ENCODE measurements at places on chromosomes 3 and 15.

GRCh38 chr15:41511899-41512369 is 1.7 kb downstream of the LTK start:
- no peak for DNase-seq

DNA sequence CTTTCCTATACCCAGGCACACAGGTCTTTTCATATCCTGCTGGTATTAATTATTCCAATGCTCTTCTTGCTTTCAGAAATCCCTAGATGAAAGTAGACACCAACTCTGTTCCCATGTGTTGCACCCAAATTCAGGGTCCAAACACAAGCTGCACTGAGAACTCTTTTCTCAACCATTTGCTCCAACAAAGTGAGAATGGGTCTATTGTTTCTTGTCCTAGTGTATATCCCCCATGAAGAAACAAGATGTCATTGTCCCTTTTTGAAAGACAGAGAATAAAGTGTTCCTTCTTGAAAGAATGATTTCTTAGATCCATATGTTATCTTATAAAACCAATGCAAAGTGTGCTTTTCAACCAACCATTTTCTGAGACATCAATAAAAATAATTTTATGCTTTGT is 353.7 kb downstream of the CNTN6 start:
- DNase-seq, result no peak

GRCh38 chr15:39797407-39797806 is 14.8 kb upstream of the FSIP1 start:
- DNase-seq, result no peak

DNA sequence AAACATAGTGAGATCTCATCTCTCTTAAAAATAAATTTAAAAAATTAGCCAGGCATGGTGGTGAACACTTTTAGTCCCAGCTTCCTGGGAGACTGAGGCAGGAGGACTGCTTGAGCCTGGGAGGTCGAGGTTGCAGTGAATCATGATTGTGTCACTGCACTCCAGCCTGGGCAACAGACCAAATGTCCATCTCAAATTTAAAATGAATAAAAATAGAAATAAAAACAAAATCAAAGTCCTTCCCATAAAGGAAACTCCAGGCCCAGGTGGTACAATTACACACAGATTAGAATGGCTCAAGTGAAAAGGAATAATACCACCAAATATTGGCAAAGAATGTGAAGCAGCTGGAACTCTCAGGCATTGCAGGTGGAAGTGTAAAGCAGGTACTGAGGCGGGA is 19.3 kb upstream of the ATP10A start:
- no peak for DNase-seq

GRCh38 chr15:100536733-100537132 is 8.0 kb upstream of the CERS3 start:
- DNase-seq, result no peak

GRCh38 chr15:66808181-66808824 is 106.3 kb downstream of the SMAD6 start:
- DNase-seq, result no peak

- DNase-seq, result no peak
Observed at GRCh38 chr3:133712017-133712416, 34.2 kb upstream of the TF start.

DNA sequence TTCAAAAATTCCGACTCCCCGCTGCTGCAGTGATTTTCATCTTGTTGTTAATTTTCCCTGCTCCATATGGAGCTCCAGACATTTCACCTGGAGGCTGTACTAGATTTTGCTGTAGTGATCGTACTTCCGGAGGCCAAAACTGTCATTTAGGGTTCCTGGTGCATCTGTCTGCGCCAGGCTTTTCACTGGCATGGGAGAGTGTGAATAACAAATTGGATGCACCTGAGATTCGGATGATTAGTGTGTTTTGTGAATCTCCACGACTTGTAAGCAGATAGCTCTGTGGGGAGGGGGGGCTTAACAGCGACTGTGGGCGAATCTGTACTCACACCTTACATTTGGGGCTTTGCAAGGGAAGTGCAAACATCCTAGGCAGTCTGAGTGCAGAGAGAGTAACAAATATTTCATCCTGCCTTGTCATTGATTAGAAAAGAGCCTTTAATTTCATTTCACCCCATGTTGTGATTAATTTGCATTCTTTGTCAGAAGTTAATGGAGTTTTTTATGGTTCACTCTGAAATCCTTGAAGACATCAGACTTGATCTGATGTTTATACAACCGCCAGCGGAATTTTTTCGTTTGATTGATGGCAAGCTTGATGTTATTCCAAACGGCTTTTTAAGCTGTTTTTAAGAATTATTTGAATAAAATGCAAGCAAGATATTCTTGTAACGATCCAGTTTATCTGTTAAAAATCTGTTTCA is 92.5 kb upstream of the SKOR1 start:
- no peak for DNase-seq

DNA sequence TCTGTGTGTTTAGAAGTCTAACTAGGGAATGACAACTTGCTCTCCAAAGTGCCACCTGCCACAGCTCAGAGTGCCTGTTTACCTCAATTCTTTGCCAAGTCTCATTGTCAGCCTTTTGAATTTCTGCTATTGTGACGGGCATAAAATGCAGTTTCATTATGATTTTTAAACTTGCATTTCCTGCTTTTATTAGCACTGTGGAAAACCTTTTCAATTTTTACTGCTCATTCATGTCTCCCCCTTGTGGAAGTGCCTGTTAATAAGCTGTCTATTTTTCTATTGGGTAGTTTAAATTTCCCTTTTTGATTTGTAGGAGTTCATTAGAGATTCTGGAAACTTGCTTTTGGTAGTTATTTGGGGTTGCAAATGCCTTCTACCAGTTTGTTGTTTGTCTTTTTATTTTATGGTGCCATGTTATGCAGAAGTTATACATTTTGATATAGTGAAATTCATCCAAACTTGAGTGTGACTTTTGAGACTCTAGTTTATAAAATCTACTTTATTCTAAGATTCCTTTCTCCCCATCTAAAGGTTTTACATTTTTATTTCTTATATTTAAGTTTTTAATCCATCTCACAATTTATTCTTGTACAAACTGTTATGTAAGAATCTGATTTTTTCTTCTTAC is 53.9 kb upstream of the FRMD4B start:
- DNase-seq, result no peak

DNA sequence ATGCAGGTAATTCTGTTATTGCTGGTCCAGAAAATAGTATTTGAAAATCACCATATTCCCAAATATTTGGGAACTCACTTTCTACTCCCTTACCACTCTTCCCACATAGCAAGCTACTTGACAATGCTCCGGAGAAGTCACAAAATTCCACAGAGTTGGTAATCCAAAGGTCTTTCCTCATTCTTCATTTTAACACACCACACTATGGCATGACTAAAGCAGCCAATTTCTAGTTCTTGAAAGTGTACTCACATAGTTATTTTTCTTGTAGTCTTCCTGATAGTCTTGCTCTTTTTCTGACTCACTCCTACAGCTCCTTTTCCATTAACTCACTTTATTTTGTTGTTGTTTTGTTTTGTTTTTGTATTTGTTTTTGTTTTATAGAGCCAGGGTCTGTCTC is 67.2 kb downstream of the MYO9A start:
- DNase-seq, result no peak

DNA sequence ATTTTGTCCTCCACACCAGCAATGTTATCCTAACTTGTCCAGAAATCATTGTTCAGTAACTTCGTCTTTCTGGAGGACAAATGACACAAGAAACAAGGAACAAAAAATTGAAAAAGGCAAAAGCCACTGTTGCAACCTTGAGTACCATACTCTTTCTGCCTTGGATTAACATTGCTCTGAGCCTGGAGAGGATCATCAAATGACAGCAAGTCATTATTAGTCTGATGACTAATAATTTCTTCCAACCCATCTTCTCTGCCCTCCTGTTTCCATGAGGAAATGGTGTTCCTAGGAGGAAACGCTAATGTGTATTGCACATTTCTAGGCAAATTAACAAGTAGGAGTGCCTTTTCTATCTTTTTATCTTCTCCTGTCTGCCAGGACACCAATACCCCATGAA is 153.9 kb downstream of the PCCB start:
- DNase-seq, result no peak

DNA sequence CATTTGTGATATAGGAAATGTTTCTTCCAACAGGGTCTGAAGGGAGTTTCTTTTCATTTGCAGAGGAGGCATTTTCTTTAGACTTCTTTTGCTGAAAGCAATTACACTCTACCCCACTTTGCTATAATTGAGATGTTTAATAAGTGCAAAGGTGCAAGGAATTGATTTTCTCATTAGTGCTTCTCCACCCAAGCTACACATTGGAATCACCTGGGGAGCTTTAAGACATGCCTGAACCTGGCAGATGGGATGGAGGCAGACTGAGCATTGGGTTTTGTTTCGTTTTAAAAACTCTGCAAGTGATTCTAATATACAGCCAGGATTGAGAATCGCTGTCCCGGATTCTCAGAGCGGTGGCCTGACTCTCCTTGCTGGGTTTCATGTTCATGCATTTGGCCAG is 52.1 kb downstream of the MYZAP start:
- DNase-seq, result no peak

DNA sequence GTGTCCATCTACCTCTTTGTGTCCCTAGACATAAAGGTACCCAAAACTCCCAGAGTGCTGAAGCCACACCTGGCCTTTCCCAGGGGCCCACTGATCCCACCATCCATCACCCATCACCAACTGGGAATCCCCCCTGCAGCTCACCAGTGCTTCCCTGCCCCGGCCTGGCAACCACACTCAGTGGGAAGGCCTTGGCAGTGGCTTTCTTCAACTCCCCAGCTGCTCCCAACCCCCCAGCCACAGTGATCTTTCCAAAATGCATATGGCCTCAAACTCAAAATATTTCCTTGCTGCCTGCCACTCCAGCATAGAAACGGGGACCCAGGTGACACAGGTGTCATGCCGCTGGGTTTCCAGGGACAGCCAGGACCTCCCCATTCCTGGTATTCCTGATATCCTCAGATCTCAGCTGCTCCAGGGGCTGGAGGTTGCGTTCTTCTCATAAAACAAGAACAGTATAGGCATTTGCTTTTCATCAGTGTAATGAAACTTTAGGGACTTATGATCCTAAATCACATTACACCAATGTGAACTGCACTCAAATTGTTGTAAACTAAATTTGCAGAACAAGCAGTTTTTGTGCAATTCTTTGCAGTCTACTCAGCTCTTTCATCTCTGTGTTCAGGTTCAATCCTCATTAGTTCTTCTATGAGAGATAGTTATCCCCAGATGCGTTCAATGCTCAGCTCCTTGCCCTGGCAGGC is 1.3 kb downstream of the OCA2 start:
- no peak for DNase-seq

DNA sequence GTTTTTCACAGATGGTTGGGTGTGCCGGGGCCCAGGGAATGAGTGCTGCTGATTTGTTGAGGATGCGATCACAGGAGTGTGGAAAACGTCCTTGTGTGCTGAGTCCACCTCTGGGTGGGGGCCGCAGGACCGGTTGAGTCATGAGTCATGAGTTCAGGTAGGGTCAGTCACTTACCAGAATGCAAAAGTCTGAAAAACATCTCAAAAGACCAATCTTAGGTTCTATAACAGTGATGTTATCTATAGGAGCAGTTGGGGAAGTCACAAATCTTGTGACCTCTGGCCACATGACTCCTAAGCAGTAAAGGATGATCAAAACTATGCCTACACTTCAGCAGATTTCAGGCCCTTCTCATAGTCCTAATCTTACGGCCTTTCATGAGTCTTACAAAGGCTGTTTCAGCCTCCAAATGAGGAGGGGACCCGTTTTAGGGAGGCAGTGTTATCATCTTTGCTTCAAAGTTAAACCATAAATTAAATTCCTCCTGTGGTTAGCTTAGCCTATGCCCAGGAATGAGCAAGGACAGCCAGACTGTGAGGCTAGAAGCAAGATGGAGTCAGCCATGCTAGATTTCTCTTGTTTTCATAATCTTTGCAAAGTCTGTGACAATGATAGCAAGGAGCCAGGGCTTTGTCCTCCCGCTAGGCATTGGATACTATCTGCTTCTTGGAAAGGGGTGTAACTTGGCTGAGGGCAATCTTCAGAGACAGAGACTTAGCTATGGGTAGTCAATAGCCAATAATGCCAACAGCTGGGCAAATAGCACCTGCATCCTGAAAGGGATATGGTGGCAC is 30.6 kb upstream of the PIAS1 start:
- no peak for DNase-seq

- DNase-seq, result no peak
Observed at GRCh38 chr3:194460566-194460965, 26.2 kb downstream of the ATP13A3 start.

GRCh38 chr15:46146915-46147314 is 512.1 kb downstream of the SQOR start:
- no peak for DNase-seq

DNA sequence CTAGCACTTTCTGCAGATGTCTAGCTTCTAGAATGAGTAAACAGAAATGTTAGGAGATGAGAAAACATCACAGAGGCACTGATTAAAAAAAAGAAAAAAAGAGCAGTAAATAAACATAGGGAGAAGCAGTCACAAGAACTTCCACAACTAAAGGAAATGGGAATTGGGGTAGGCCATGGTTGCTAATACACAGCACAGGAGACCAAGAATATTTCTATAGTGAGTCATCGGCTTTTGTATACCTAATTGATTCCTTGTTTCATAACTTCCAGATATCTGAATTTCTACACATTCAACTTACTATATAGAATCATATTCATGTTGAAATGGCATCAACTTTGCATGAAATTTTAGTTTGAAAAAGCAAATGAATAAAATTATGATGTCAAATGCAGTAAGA is 47.3 kb upstream of the TCF12 start:
- DNase-seq, result no peak

GRCh38 chr3:13549623-13550422 is 898 bp downstream of the FBLN2 start:
- DNase-seq, result no peak

GRCh38 chr3:49266410-49267095 is 10.5 kb downstream of the C3orf62 start:
- peak; percentile 60 for DNase-seq

DNA sequence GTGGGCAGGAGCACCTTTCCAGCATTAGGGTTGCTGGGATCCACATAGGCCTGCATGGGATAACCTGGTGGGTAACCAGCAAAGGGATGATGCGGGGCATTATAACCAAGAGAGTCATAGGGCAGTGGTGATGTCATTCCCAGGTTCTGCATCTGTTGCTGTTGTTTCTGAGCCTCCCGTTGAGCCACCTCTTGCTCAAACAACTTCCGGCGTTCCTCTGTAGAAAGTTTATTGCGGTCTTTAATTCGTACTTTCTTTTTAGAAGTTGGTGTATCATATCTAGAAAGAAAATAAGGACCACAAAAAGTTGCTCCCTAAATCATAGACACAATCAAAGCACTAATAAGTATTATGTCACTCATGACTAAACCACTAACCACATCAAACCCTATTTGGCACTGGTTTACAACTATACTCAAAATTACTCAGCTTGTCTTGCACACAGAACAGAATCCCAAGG is 77.8 kb downstream of the NBEAL2 start:
- DNase-seq, result no peak

Measured in muscle of arm (tissue), 14 donors.